KBM-7 (cell line): ENCODE measurements at places on chromosomes 5 and 9.

GRCh38 chr9:36966371-36967097 lies 67.5 kb downstream of the PAX5 start:
- DNase-seq = peak; percentile 51

- DNase-seq = peak; percentile 68
Measured at GRCh38 chr9:93133681-93134014, 403 bp downstream of the NINJ1 start.

GRCh38 chr9:21082671-21083070 lies 4.9 kb upstream of the IFNB1 start:
- DNase-seq = no peak

- peak; percentile 47 for DNase-seq
Measured at GRCh38 chr5:150122158-150122510, 33.5 kb downstream of the PDGFRB start.

GRCh38 chr9:76025286-76025685 lies 134.8 kb downstream of the PCSK5 start:
- DNase-seq = no peak

DNA sequence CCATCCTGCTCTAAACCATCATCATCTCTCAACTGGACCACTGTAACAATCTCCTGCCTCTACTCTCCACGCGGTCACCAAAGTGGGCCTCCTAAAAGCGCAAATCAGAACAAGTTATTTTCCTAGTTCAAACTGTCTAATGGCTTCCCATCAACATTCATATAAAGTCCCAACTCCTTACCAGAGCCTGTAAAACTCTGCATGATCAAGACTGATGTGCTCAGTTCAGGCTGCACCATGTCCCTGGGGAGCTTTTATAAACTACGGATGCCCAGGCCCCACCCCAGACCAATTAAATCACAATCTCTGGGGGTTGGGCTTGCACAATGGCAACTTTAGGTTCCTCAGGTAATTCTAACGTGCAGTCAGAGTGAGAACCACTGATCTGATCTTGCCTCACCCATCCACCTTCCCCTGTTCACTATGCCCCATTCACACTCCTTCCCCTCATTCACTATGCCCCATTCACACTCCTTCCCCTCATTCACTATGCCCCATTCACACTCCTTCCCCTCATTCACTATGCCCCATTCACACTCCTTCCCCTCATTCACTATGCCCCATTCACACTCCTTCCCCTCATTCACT lies 129.2 kb downstream of the DCP2 start:
- DNase-seq = no peak

DNA sequence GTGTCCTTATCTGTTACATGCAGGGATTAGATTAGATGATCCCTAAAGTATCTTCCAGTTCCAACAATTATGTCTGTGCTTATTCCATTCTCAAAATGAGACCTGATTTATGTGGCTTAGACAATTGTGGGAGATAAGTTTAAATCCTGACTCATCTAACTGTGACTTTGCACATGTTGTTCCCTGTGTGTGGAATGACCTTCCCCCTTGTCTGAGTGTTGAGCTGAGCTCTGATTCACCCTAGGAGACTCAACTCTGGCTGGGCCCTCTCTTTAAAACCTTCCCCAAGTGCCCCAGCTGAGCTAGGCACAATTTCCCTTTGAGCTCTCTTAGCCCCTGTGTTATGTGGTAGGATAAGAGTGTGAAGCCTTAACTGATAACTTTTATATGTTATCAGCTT lies 118.9 kb upstream of the ELL2 start:
- DNase-seq = no peak
